ENCODE measurements at places on chromosomes 5 and 9.
A peak's percentile ranks its signal among the peaks of the same experiment; 100 is the strongest.

DNA sequence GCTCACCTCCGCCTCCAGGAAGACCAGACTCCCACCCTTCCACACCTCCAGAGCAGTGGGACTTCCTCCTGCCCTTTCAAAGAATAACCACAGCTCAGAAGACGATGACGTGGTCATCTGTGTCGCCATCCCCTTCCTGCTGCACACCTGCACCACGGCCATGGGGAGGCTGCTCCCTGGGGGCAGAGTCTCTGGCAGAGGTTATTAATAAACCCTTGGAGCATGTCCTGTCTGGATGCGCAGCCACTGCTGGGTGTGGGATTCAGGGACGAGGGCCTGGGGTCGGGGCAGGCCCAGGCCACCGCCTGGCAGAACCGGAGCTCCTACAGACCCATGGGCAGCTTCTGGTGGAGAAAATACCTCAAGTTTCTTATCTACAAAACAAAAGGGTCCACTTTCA is 5.0 kb downstream of the PAEP start:
- DNase-seq, result no peak

- peak; percentile 8 for DNase-seq
Observed at GRCh38 chr5:174383210-174384167, 338.0 kb downstream of the NSG2 start.

- no peak for DNase-seq
Observed at GRCh38 chr5:136686192-136686872, 321.0 kb upstream of the TRPC7 start.

DNA sequence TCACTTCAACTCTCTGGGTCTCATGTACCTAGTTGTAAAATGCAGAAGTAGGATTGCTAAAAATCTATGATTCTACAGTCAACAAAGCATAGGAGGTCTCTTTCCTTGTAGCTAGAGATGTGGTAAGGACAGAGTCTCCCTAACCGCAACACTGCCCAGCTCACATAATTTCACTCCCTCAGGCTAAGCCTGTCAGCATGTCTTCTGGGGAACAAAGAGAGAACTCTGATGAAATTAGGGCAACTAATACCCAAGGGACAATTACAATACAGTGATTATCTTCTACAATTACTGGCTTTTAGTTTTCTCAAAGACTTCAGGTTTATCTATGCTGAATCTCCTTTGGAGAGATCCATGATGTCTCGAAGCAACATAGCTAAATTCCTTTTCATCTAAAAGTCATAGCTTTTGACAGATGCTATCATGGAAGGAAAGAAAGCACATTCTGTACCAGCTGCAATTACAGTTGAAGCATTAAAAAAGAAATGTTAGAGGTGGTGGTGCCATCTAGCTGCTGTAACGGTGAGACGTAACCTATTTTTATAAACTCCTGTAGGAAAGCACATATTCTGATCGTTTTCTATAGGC is 141.1 kb upstream of the TARS1 start:
- peak; percentile 88 for DNase-seq

DNA sequence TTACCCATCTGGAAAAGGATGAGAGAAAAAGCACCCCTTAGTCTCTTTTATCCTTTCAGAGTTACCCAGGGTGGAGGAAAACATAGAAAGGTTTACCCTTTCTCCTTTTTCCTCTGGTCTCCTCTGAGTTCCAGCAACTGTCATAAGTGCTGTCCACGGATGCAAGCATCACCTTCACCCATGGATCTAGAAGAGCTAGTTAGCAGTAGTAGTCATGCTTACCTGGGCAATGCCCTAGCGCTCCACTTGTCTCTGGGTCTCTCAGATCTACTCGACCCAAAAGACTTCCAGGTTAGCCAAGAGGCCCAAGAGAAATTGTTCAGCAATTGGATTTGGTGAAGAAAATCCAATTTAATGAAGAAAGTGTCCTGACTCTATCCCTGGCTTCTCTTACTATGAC is 656.2 kb upstream of the PTPRD start:
- peak; percentile 8 for DNase-seq

DNA sequence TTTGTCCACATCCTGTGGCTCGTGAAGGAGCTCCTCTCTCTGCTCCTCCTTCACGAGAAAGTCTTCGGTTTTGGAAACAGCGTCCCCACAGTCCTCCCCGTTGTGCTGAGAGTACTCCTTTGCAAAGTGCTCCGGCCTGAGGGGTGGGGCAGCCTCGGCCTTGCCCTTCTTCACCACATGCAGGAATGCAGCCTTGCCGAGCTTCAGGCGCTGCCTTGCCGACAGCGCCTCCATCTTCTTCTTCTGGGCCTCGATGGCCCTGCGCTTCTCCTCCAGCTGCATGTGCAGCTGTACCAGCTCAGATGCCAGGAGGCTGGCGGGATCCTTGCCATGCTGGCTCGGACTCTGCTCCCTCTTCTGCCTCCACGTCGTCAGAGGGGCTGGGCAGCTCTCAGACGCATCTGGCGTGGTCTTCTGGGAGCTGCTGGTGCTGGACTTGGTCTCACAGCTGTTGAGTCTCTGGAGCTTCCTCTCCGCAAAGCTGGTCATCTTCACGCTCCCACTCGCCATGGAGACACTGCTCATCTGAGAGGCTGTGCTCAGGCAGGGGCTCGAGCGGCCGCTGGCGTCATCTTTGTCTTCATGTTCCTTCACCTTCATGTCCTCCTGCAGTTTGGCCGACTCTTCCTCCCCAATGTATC is 85.5 kb downstream of the CAMSAP1 start:
- no peak for DNase-seq

DNA sequence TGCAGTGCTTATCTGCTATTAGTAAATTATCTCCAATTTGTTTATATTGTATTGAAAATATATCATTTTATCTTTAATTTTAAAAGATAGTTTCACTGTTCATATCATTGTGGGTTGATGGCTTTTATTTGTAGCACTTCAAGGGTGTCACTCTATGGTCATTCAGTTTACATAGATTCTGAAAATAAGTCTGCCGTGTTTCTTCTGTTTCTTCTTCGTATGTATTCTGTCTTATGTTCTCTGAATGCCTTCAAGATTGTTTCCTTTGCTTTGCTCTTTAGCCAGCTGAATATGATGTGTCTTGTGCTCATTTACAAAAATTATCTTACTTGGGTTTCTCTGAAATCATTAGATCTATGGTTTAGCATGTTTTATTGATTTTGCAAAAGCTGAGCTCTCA is 359.9 kb downstream of the CYLC2 start:
- no peak for DNase-seq

- no peak for DNase-seq
Observed at GRCh38 chr9:102237094-102237493, 498.6 kb upstream of the GRIN3A start.

GRCh38 chr5:116454417-116454927 is 120.2 kb downstream of the SEMA6A start:
- DNase-seq, result no peak

- no peak for DNase-seq
Observed at GRCh38 chr5:17415321-17415758, 82.7 kb upstream of the TAF11L2 start.

DNA sequence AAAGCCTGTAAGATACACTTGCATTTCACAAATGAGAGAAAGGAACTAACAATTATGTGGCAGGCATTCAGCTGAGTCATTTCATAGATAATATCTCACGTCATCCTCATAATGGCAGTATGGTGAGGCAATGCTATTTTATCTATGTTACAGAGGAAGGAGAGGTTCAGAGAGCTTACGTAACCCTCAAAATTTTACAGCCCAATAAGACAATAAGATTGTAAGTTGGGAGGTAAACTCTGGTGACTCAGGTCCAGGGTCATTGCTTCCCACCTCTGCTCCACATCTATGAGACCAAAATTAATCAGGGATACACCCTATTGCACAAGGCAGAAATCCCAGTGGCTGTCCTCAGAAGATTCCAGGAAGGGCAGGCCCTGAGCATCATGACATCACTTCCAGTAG is 309.7 kb downstream of the NSG2 start:
- DNase-seq, result no peak

- no peak for DNase-seq
Observed at GRCh38 chr5:68353605-68354004, 138.0 kb downstream of the PIK3R1 start.

GRCh38 chr9:108512426-108513173 is 343.2 kb downstream of the ACTL7B start:
- DNase-seq, result no peak

DNA sequence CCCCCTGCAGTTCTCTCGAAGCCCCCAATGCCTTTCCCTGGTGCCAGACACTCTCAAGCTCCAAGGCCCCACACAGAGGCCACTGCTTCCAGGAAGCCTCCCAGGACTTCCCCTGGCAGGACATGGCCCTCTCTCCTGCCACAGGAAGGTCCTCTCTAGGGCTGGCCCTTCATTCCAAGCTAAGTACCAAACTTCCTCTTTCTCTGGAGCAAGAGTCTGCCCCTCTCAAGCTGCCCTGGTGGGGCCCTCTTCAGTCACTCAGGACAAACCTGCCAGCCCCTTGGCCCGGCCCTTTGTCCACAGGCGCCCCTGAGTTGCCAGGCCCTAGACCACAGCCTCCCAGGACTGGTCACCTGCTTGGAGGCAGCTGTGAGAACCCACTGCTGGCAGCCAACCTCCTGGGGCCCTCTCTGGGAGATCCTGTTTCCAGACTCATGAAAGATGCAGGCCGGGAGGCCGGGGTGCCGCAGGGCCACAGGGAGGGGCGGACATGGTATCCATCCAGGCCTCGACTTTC is 6.6 kb downstream of the NINJ1 start:
- no peak for DNase-seq

- DNase-seq, result no peak
Observed at GRCh38 chr9:136940526-136941230, 3.9 kb downstream of the FBXW5 start.

- DNase-seq, result no peak
Observed at GRCh38 chr9:131722255-131722654, 17.6 kb downstream of the RAPGEF1 start.

DNA sequence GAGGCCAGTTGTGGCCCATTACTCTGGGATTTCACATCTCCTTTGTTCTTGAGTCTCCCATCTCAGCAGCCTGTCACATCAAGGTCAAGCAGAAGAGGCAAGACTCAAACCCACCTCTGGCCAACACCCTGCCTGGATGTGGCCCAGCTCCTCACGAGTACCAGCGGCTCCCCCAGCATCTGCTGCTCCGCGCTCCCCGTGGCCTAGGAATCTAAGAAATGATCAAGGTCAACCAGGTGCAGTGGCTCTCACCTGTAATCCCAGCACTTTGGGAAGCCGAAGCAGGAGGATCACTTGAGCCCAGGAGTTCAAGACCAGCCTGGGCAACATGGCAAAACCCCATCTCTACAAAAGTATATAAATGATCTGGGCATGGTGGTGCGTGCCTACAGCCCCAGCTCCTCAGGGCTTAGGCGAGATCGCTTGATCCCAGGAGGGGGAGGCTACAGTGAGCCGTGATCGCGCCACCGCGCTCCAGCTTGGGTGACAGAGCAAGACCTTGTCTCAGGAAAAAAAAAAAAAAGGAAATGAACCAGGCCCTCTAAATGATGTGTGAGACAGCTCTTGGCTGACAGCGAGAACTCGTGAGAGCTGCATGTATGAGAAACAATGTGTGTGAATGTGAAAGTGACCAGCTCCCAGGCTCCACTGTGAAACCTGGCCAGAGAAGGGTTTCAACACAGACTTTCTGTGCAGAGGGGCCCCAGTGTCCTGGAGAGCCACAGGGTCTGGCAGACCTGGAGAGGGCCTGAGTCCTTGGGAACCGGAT is 61.6 kb upstream of the ANGPTL2 start:
- no peak for DNase-seq

DNA sequence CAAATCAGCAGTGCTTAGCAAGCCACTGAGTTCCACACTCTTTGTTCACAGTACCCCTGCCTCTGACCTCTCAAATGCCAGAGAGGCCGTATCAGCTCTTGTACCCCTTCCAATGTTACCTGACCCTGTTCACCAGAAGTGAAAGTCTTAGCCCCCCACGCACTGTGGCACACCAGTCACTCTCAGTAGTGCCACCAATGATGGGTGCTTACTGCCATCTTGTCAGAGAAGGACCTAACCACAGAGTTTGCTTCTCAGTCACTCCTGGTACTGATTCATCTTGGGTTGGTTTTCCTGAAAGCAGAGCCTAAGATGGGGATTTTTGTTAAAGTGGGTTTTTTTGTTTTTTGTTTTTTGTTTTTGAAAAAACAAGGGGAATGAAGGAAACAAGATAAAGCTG is 28.8 kb upstream of the PANK3 start:
- DNase-seq, result no peak

- DNase-seq, result no peak
Observed at GRCh38 chr5:158529454-158529853, 570.3 kb downstream of the EBF1 start.

DNA sequence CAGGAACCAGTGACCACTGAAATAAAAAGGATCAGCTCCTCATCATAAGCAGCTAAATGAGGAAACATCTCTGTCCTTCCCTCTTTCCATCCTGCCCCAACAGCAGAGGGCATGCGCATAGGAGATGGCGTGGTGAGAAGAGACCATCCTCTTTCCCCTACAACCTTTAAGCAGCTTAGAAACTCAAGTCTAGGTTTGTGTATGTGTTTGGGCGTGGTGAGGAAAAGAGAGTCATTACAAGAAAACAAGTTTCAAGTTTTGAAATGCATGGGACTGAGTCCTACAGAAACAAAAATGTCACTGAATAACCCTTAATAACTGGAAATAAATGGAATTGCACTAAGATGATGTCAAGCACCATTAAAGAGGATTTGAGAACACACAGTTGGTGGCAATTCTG is 96.4 kb upstream of the IL12B start:
- DNase-seq, result no peak

GRCh38 chr5:119220576-119221197 is 135.1 kb upstream of the TNFAIP8 start:
- no peak for DNase-seq

- no peak for DNase-seq
Observed at GRCh38 chr9:137388589-137389427, 34.2 kb downstream of the EXD3 start.

- no peak for DNase-seq
Observed at GRCh38 chr9:81032831-81033230, 656.5 kb downstream of the TLE1 start.

- DNase-seq, result no peak
Observed at GRCh38 chr5:37859805-37860204, 20.0 kb upstream of the GDNF start.

DNA sequence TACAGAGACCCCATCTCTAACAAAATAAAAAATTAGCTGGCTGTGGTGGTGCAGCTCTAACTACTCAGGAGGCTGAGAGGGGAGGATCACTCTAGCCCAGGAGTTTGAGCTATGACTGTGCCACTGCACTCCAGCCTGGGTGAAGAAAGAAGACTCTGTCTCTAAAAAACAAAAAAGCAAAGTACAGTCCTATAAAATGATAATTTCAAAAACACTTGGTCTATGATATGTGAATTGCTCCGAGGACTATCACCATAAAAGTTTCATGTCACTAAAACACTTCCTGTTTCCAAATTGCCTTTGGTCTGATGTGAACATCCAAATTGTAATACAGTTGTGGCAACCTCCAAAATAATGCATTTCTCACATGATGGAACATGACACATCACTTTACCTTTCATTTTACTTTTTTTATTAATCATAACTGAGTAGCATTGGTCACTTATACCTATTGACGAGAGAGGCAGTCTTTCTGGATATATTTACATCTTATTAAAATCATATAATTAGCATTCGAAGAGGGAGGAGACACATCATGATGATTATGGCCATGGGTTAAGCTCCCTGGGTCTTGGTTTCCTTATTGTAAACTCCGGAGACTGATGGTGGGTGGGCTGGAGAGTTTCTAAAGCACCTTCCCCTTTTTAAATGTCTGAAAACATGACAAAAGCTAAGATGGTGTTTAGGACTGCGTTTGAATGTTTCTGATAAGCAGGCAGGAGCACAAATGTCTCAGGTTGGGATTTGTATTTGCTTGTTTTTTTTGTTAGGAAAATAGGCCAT is 25.8 kb upstream of the CD180 start:
- DNase-seq, result no peak
